ENCODE measurements at places on chromosomes 6 and 20.

DNA sequence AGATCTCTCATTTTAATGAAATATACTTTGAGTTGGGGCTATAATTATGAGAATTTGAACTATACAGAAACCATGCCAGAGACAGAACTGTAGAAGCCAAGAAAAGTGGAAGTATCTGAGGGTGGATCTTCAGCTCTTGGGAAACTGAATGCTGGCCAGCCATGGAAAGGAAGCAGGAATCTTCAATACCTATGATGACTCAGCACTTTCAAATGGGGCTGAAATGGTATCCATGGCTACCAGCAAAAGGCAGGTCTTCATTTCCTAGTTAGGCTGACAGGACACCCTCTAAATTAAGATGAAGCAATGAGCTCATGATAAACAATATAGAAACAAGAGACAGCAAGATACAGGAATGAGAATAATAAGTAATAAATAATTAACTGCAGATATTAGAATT is 171.3 kb downstream of the COL21A1 start:
- no peaks in the 10 kb centered on the region for H3K27me3 ChIP-seq
- no peaks in the 10 kb centered on the region for H3K4me1 ChIP-seq
- H3K27ac ChIP-seq = no peak overlapping the region
- no peak for DNase-seq
- no peak overlapping the region for H3K4me3 ChIP-seq

GRCh38 chr6:170137911-170138910 is 152.7 kb downstream of the DLL1 start:
- no peaks in the 10 kb centered on the region for H3K27me3 ChIP-seq
- H3K27ac ChIP-seq = peak overlapping the region; percentile 31
- H3K36me3 ChIP-seq = no peaks in the 10 kb centered on the region
- no peak for DNase-seq

DNA sequence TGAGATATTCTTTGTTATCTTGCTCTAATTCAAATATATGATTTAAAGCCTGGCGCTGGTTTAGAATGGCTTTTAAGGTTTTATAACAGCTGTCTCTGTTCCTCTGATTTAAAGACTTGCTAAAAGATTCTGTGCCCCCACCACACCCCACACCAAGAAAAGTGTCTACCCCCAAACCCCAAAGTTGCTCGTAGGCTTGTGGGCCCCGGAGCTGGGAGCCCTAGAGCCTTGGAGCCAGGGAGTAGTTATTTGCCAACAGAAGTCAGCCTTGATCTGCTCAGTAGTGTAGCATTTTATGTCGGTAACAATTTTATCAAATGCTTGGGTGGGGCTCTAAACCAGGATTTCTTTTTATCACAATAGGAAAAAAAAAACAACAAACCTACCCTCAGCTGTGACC is 105.2 kb upstream of the TRAF3IP2 start:
- no peak overlapping the region for H3K4me3 ChIP-seq
- H3K27me3 ChIP-seq = no peaks in the 10 kb centered on the region
- H3K36me3 ChIP-seq = no peaks in the 10 kb centered on the region
- H3K27ac ChIP-seq = peak overlapping the region; percentile 17

GRCh38 chr6:72554761-72555221 is 67.1 kb upstream of the KCNQ5 start:
- no peaks in the 10 kb centered on the region for H3K27me3 ChIP-seq
- no peak overlapping the region for H3K27ac ChIP-seq
- DNase-seq = no peak
- H3K4me3 ChIP-seq = no peak overlapping the region

- H3K4me3 ChIP-seq = no peak overlapping the region
- no peak overlapping the region for H3K27ac ChIP-seq
- DNase-seq = no peak
- H3K36me3 ChIP-seq = no peaks in the 10 kb centered on the region
- H3K27me3 ChIP-seq = no peaks in the 10 kb centered on the region
- no peaks in the 10 kb centered on the region for H3K4me1 ChIP-seq
Observed at GRCh38 chr6:112562301-112563231, 215.4 kb downstream of the RFPL4B start.
